ENCODE measurements at places on chromosomes 2 and 18.

DNA sequence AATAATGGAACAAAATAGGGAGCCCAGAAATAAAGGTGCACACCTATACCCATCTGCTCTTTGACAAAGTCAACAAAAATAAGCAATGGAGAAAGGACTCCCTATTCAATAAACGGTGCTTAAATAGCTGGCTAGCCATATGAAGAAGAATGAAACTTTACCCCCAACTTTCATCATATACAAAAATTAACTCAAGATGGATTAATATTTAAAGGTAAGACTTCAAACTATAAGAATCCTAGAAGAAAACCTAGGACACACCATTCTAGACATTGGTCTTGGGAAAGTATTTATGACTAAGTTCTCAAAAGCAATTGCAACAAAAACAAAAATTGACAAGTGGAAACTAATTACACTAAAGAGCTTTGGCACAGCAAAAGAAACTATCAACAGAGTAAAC, 139.1 kb downstream of the DNAH7 start:
- no peak for DNase-seq

GRCh38 chr2:71735676-71736075, 282.3 kb downstream of the DYSF start:
- no peak for DNase-seq

- peak; percentile 91 for DNase-seq
These were observed 197.7 kb upstream of the STON1 start for GRCh38 chr2:48332286-48332685.

- no peak for DNase-seq
These were observed 1597.5 kb upstream of the PIK3C3 start for GRCh38 chr18:40357536-40357935.

DNA sequence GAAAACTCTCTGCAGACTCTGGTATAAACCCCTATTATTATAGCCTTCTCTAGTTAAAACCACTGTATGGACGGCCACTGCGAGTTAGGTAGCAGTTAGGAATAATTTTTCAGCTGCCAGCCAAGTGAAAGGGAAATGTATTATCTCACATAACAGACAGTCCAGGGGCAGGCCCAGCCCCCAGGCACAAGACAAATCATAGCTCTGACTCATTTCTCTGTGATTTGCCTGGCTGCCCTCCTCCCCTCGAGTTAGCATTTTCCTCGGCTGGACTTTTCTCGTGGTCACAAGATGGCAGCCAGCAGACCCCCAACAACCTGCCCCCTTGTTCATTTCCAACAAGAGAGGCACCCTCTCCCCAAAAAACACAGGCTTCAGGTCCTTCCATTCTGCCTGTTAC, 10.5 kb downstream of the VIT start:
- peak; percentile 29 for DNase-seq

- no peak for DNase-seq
These were observed 156.5 kb downstream of the NAPG start for GRCh38 chr18:10682368-10682714.

- DNase-seq: no peak
These were observed 134.9 kb upstream of the REV1 start for GRCh38 chr2:99624677-99625076.

GRCh38 chr2:230589025-230589424, 123.6 kb upstream of the CAB39 start:
- DNase-seq: no peak

DNA sequence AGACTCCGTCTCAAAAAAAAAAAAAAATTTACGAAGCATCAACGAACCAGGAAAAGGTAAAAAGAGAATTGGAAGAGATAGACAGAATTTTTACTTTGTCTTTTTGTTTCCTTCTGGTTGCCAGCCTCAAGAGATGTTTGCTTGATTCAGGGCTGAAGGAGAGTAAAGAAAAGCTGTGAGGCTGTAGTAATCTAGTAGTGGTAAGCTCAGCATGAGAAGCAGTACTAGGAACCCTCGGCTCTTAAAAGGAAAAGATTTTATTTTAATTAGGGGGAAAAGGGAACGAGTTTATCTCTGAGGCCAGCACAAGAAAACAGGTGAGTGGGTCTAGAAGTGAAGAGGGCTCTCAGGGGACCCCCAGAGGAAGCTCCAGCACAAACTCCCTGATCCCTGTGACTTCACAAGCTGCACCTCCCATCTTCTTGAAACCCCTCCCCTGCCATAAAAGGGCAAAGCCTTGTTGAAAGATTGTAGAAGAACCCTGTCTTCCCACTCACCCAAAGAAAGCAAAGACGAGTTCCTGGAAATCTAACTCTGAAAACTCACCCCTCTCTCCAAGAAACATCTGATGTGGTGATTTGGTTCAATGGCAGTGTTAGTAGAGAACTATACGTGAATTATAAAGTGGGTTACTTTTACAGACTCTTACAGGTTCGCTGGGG, 8.6 kb downstream of the RBMS1 start:
- DNase-seq: no peak

DNA sequence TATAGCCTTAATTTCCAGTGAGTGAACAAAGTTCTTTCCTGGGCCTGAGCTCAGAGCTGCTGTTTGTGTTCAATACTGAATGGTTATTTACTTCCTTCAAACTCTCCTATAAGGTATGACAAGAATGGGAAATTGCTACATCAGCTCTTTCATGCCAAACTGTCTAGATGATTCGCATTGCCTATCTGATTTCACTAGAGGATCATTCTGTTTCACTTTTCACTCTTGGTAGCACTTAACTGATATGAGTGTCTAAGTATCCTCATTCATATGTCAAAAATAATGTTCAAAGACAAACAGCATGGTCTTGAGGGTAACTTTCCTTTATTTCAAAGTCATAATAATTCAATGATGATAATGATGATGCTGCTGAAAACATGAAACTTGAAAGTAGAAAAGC, 32.9 kb upstream of the SCG2 start:
- DNase-seq: no peak

DNA sequence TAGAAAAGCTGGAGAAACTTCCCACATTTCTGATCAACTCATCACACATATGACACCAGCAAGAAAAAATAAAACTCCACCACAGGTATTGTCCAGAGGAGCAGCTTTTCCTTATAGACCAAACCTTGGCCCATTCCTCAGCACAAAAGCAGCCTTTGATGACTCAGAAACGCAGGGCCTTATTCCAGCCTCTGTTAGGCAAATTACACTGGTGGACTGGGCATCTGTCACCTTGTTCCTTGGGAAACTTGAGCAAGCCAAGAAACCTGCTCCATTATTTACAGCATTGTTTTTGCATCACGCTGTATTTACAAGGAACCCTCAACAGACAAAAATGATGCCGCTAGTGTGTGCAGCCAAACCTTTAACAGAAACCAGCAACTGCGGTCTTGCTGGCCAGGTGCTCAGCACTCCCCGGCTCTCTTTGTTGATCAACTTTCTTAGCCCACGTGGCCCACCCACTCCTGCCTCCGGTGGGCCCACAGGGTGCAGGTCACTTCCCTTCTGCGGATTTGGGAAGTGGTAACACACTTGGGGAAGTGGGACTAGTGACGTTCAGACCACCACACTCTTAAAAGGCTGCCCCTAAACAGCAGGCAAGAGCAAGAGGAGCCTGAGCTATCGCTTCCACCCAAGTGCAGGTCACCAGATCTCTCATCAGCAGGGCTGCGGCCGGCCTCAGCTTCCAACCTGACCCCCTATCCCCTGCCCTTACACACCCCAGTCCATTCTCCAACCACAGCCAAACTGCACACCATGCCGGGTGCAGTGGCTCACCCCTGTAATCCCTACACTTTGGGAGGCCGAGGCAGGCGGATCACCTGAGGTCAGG, 1.5 kb downstream of the AP1S3 start:
- peak; percentile 71 for DNase-seq

- no peak for DNase-seq
These were observed 97.4 kb downstream of the EIPR1 start for GRCh38 chr2:3280197-3280596.

DNA sequence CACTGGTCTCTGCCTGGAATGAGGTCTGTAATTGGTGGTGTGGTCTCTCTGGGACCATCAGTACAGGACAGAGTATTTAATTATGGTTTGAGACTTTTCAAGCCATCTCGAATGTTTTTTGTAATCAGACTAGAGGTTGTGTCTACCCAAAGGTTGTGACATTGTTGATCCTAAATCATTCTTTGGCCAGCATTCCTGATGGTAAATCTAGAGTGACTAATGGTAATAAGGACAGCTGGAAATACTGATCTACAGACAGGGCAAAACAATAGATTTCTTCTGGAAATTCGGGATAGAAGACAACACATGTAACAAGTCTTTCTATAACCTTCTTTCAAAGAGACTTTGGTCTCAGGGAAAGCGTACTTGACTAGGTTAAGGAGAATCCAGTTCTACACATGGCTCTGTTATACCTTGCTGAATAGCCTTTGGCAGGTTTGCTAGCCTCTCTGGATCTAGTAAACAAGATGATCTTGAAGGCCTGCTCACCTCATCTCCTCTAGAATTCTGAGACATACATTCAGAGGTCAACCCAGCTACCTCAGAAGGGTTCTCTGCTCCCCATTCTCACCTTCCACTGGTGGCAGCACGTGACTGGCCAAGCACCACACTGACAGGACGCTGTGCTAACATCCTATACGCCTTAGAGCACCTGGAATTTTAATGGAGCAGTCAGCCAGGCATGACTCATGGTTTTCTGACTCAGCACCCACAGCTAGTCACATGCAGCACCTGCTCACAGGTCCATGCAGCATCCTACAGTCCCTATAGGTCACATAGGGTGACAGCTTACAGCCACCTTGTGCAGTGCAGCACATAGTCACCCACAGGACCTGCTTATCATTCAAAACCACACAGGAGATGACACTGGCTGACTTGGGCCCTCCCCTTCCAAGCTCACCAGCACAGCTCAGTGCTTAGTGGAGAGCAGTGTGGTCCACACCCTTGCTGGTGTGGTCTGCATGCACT, 12.2 kb downstream of the PLB1 start:
- no peak for DNase-seq
